H9 (cell line): ENCODE measurements at places on chromosomes 5 and 9.
A peak's percentile ranks its signal among the peaks of the same experiment; 100 is the strongest.

DNA sequence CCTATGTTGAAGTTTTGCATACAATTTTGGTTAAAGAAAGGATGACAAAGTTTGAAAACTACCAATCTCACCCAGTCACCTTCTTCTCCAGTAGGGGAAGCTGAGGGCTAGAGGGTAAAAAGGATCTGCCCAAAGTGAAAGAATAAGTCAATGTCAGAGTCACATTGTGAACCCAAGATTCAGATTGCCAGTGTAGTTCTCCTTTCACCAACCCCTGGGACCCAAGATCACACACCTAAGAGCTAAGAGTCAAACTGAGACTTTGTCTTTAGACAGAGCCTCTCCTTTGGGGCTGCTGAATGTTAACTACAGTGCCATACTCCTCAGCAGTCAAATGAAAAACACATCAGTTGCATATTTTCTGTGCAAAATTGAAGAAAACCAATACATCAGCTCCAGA is 210.6 kb downstream of the ATP10B start:
- DNase-seq = no peak

GRCh38 chr5:154331232-154331631 is 114.6 kb upstream of the SAP30L start:
- no peak for DNase-seq

- DNase-seq = no peak
Observed at GRCh38 chr5:72167257-72167656, 60.0 kb downstream of the MAP1B start.

DNA sequence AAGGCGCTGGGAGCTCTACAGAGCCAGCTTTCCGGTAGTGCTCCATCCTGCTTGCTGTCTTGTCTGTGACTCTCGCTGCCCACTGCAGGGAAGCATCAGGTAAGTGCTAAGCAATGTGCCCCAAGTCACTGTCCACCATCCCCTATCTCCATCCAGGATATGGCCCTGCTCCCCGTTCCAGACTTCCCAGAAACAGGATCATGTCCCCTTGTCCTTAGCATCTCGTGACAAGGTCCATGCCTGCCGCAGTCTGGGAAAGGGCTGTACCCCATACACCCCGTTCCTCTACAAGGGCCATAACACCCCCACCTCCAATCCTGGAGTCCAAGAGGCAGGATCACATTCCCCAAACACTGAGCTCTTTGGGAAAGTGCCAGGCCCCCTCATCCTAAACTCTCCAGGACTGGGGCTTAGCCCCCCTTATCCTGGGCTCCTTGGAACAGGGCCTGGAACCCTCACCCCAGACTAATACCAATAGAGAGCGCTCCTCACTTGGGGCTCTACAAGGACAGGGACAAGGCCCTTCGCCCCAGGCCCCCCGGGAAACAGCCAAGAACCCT is 566 bp downstream of the RPP25L start:
- DNase-seq = peak; percentile 30

DNA sequence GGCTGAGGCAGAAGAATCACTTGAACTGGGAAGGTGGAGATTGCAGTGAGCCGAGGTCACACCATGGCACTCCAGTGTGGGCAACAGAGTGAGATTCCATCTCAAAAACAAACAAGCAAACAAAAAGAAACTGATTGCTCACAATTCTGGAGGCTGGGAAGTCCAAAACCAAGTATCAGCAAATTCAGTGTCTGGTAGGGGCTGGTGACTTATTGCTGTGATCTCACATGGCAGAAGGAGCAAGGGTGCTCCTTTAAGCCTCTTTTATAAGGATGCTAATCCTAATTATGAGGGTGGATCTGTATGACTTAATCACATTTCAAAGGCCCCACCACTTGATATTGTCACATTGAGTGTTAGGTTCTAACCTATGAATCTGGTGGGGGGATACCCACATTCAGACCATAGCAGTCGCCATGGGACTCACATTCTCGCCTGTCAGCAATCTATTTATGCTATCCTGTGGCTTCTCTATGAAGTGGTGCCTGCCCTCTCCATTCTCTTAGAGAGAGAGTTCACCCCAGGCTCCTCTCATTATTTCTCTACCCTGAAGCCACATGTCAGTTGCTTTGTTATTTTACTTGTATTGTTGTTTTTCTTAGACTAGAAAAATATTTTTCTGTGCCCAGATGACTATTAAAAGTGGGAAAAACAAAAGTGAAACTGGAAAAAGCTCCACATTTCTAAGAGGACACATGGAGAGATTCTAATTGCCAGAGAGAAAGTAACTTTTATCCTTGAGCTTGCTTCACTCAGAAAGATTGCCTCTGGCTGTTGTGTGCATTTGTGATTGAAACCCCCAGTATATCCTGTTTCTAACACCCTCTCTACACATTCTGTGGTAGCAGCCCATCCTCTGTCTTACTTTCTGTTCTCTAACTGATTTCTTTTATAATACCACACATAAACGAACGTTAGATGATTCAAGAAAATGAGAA is 18.8 kb upstream of the PRLR start:
- DNase-seq = no peak

GRCh38 chr5:58919833-58920232 is 337.0 kb downstream of the RAB3C start:
- no peak for DNase-seq

GRCh38 chr5:125478599-125478998 is 732.2 kb upstream of the ZNF608 start:
- no peak for DNase-seq

DNA sequence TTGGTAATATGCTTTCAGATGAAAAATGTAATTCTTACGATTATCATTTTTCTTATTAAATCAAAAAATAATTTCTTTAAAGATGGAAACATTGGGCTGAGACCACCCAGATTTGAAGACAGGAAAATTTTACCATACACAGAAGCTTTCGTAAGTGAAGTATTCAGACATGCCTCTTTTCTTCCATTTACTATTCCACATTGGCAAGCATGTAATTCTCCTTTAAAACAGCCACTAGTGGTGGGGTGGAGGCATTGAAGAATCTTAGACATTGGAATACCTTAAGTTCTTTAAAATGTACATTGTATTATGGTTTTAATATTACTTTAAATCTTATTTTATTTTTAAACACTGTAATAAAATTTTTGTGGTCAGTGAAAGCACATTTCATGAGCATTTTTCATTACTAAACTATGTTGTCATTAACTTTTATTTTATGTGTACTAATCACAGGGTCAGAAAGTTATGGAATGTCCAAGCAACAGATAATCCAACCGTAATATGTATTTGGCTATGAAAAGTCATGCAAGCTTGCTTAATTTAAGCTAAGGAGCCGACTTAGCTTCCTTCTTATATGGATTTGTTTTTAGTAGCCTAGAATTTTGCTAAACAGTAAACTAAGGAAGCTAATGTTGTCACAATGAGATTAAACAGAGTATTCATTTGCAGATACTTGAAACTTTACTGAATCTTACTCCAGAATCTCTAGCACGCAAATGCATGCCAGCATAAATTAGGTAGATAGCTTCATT is 97.4 kb upstream of the ALDH1A1 start:
- no peak for DNase-seq

- DNase-seq = no peak
Observed at GRCh38 chr9:104907278-104907951, 20.5 kb downstream of the ABCA1 start.

DNA sequence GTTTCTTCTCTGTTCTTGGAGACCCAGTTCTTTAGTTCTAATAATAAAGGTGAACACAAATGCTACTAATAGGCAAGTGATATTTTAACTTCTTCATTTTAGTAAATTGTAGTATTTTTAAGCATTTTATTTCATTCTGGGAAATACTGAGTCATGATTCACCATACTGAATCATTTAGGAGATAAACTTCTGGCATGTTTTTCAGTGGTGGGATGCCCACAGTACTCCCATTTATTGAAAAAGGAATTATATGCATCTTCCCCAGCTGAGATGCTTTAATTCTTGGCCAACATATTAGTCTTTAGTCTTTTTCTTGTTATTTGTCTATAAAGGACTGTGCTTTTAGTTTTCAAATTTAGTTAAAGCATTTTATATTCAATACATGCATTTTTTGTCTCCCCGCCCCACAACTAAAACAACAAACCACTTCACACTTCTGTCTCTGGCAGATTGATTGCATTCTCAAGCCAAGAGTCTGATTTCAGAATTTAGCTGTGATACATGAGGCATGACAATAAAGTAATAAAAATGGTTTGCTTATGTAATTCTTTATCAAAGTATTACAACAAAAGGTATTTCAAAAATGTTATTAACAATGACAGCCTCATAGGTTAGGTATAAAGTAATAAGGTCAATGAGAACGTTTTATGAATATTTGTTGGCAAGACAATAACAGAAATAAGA is 125.2 kb upstream of the CDH18 start:
- DNase-seq = no peak

- no peak for DNase-seq
Observed at GRCh38 chr5:149594206-149594895, 13.1 kb downstream of the ARHGEF37 start.

DNA sequence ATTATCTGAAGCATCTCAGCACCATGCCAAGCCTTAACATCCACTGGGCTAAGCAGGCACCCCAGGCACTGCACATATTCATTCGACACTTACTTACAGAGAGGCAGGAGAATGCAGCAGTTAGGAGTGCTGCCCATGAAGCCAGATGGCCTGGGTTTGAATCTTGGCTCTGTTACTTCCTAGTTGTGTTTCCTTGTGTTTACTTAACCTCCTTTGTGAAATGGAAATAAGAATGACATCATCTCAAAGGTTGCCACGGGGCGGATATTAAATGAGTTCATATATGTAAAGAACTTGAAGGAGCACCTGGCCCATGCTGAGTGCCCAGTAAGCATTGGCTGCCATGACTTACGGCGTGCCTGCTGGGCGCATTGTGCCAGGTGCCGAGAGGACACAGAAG is 565.2 kb downstream of the CDK5RAP2 start:
- DNase-seq = no peak

DNA sequence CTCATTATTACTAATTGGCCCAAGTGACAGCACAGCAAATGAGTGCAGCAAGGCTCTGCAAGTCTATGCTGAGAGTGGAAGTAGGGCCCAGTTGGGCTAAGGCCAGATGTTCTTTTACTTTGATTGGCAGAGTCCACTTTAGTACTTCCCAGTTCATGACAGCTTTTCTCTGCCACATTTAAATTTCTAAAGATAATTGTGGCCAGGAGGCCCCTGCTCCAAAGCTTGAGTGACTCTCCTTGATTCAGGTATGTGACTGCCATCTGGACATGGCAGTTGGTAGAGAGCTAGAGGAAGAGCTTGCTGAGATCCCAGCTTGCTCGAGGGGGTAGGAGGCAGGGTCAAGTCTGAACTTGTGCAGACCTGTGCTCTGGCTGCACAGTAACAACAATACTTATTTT is 154.1 kb downstream of the CARTPT start:
- DNase-seq = no peak

- DNase-seq = no peak
Observed at GRCh38 chr5:107636555-107636954, 34.2 kb downstream of the EFNA5 start.

DNA sequence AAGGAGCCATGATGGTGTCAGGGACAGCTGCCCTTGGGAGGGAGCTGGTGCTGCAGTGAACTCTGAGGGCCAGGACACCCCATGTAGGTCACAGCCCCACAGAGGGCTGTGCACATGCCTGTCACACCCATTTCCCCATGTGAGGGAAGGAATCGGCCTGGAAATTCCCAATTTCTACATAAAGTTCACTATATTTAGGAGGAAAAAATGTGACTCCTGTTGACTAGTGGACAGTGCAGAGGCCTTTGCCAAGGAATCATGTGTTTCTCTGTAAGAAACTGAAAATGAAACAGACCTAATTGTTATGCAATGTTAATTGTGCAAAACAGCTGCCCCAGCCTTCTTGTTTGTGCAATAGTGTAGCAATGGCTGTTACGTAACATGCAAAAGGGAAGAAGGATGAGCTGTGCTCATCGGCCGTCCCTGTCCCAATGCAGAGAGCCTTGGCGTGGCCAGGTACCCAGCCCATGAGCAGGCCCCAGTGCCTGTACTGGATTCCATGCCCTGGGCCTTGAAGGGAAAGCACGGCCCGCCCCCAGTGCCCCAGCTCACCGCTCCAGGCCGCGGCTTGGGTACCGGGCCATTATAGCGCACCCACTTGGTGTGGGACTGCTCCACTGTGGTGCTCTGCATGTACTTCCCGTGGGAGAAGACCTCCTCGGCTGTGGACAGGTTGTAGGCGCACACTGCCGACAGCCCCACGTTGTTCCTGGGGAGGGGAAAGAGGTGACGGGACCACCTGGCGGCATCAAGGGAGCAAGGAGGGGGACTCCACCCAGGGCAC is 70.0 kb downstream of the SECISBP2 start:
- no peak for DNase-seq

GRCh38 chr5:120270498-120270897 is 193.6 kb upstream of the PRR16 start:
- DNase-seq = no peak

- no peak for DNase-seq
Observed at GRCh38 chr9:99405359-99405758, 183.3 kb downstream of the SEC61B start.

GRCh38 chr9:99184110-99184474 is 37.6 kb downstream of the ALG2 start:
- no peak for DNase-seq

DNA sequence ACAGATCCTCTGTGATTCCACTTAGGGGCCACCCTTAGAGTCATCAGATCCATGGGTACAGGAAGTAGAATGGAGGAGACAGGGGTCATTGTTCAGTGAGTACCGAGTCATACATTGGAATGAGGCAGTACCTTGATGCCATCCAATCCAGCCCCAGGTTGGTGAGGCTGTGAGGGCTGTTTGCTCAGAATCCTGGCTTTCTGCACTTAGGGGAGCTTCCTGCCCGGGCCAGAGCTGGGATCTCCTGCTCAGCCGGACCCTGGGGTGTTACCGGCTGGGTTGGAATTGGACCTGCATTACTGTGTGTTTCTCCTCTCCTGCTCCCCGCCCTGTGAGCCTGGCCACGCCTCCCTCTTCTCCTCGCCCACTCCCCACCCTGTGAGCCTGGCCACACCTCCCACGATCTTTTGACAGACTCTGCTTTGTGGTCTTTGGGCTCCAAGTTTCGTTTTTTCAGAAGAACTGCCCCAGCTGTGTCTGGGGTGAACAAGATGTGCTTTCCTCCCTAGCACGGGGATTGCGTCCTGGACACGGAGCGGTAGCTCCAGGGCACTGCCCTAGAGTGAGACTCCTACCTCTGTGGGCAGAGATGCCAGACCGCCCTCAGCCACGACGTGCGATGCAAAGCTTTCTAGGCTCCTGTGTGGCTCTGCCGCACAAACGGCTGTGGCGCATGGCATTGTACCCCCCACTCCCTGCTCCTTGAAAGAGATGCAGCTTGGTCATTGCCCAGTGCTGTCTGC is 15.4 kb downstream of the TRAF2 start:
- DNase-seq = peak; percentile 28

GRCh38 chr5:35810601-35811000 is 46.1 kb upstream of the IL7R start:
- no peak for DNase-seq

DNA sequence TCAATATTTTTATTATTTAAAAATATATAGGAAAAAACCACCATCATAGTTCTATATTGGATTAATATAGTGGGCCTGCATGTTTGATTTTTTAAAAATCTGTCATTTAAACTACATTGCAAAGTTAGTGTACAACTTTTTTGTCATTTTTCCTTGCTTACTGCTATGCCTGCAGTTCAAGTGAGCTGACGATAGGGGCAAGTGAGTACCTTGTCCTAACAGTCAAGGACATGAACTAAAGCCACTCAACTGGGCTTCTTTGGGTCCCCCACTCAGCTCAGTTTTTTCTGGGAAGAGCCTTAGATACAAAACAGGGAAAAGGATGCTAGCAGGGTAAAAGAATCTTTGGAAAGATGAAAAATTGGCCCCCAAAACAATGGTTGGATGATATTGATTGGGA is 269.9 kb downstream of the MAN2A1 start:
- no peak for DNase-seq
